Natural killer cell (primary cell): ENCODE measurements at places on chromosomes 16 and 17.
A peak's percentile ranks its signal among the peaks of the same experiment; 100 is the strongest.

GRCh38 chr17:38619451-38619795 lies 13.7 kb upstream of the SRCIN1 start:
- no peak overlapping the region for H3K4me3 ChIP-seq
- H3K27me3 ChIP-seq = no peaks in the 10 kb centered on the region
- no peak for DNase-seq
- no peaks in the 10 kb centered on the region for H3K36me3 ChIP-seq

DNA sequence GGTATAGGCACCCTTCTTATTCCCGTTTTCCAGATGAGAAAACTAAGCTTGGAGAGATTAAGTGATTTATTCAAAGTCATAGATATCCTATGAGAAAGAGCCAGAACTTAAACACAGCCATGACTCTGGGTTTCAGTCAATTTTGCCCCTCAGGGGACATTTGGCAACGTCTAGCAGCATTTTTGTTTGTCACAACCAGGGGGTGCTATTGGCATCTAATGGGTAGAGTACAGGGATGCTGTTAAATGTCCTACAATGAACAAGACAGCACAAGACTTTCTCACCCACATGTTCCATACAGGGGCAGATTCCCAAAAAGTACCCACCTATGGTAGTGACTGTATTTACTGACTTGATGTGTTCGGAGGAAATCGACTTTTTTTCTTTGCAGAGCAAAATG lies 4.8 kb upstream of the SHISA9 start:
- no peaks in the 10 kb centered on the region for H3K36me3 ChIP-seq
- H3K4me1 ChIP-seq = no peaks in the 10 kb centered on the region
- H3K27me3 ChIP-seq = peaks cover 3% of the 10 kb centered on the region
- H3K4me3 ChIP-seq = no peak overlapping the region
- no peak overlapping the region for H3K27ac ChIP-seq
- no peak for DNase-seq

DNA sequence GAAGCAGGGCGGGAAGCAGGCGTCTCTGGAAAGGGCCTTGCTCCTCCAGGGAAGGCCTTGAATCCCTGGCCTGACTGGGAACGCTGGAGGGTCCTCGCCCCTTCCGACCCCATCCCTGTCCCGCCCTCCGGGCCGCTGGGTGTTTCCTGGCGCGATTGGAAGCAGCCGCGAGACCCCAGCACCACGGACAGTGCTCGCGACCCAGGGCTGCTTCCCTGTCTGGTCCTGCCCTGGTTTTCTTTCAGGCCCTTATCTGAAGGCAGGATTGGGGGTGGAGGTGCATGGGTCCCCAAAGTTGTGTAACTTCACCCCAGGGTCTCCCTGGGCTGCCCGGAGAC lies 2.1 kb downstream of the MGAT5B start:
- no peaks in the 10 kb centered on the region for H3K36me3 ChIP-seq
- no peak overlapping the region for H3K27ac ChIP-seq
- H3K27me3 ChIP-seq = peaks cover 23% of the 10 kb centered on the region

DNA sequence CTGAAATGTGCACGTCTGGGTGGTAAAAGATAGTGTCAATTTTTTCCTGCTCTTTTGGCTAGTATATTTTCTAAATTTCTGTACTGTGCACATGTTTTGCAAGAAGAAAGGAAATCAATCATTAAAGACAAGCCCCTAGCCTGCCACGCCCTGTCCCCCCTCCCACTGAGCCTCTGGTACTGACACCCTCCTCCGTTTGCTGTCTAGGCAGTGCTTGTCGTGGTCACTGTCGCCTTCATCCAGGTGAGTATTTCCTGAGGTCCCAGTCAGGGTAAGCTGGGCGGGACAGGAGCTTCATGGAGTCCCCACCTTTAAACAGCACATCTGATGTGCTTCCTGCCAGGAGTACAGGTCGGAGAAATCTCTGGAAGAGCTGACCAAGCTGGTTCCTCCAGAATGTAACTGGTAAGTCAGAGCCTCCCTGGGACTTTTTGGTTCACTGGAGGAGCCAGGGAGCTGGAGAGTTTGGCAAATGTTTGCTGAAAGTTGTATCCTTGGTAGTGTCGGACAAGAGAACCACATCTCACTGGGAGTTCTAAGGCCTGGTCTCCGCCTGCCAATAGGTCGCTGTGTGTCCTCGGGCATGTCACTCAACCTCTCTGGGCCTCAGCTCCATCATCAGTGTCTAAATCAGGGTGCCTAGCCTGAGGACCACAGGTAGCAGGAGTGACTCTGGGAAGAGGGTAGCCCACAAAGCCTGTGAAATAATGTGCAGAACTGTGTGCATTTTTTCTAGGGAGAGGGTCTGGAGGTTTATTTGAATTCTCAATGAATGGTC lies 42.2 kb downstream of the ATP2C2 start:
- no peaks in the 10 kb centered on the region for H3K36me3 ChIP-seq
- DNase-seq = no peak
- no peaks in the 10 kb centered on the region for H3K4me1 ChIP-seq

DNA sequence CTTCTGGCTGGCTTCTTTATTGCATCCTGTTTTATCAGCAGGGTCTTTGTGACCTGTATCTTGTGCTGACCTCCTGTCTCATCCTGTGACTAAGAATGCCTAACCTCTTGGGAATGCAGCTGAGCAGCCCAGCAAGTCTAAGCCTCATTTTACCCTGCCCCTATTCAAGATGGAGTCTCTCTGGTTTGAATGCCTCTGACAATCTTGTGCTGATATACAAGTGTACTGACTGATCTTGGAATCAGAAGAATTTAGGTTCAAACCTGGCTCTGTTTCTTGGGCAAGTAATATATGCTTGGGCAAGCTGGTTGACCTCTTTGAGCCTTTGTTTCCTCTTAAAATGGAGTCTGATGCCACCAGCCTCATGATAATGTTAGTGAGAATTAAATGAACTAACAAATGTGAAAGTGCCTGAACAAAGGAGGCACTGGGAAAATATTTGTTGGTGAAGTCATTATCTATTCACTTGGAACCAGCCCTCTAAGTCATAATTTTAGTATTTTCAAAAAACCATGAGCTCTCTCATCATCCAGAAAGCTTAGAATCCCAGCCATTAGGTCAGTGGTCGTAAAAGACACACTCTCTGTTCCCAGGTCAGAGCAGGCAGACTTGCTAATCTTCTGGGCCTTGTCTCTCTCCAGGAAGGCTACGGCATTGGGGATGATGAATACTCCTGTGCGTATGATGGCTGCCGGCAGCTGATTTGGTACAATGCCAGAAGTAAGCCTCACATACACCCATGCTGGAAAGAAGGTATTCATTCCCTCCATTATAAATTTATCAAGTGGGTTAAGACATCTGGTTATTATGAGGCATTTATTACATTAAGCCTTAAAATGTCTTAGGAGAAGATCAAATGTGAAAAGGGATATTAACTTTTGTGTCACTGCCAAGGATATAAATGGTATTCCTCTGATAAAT lies 18.1 kb upstream of the ARL2BP start:
- no peaks in the 10 kb centered on the region for H3K27me3 ChIP-seq
- no peak overlapping the region for H3K4me3 ChIP-seq
- DNase-seq = no peak
- no peak overlapping the region for H3K27ac ChIP-seq

DNA sequence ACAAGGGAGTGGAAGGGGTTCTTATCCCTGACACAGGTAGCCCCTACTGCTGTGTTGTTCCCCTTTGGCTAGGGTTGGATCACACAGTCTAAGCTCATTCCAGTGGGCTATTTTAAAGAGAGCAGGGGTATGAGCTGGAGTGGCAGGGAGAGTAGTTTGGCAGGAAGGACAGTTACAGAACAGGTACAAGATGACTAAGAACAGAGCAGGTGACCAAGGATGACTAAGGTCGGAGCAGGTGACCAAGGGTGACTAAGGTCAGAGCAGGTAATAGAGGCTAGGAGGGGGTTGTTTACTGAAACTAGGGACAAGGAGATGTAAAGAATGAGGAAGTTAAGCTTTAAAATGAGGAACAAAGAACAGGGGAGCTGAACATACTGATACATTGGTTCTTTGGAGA lies 58.8 kb downstream of the UTP18 start:
- no peaks in the 10 kb centered on the region for H3K27me3 ChIP-seq
- no peak overlapping the region for H3K27ac ChIP-seq
- H3K4me1 ChIP-seq = no peaks in the 10 kb centered on the region
- DNase-seq = no peak

DNA sequence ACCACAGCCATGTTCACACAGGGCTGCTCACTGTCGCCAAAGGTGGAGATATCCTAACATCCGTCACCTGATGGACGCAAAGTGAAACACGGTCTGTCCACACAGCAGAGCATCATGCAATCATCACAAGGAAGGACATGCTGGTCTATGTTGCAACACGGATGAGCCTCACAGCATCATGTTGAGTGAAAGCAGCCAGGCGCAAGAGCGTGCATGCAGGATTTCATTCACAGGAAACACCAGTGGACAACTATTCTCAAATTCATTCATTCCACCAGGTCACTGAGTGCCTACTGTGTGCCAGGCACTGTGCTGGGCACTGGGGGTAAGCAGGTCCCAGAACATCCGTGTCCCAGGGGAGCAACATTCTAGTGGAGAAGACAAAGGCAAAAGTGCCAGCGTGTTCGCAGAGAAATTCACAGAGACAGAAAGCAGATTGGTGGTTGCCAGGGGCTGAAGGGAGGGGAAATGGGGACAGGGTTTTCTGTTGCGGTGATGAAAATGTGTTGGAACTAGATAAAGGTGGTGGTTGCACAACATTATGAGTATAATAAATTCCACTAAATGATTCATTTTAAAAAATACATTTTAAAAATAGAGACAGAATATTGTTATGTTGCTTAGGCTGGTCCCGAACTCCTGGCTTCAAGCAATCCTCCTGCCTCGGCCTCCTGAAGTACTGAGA lies 22.7 kb upstream of the KCNJ12 start:
- no peak for DNase-seq
- H3K4me3 ChIP-seq = no peak overlapping the region
- no peaks in the 10 kb centered on the region for H3K27me3 ChIP-seq
- no peaks in the 10 kb centered on the region for H3K36me3 ChIP-seq
- no peak overlapping the region for H3K27ac ChIP-seq

DNA sequence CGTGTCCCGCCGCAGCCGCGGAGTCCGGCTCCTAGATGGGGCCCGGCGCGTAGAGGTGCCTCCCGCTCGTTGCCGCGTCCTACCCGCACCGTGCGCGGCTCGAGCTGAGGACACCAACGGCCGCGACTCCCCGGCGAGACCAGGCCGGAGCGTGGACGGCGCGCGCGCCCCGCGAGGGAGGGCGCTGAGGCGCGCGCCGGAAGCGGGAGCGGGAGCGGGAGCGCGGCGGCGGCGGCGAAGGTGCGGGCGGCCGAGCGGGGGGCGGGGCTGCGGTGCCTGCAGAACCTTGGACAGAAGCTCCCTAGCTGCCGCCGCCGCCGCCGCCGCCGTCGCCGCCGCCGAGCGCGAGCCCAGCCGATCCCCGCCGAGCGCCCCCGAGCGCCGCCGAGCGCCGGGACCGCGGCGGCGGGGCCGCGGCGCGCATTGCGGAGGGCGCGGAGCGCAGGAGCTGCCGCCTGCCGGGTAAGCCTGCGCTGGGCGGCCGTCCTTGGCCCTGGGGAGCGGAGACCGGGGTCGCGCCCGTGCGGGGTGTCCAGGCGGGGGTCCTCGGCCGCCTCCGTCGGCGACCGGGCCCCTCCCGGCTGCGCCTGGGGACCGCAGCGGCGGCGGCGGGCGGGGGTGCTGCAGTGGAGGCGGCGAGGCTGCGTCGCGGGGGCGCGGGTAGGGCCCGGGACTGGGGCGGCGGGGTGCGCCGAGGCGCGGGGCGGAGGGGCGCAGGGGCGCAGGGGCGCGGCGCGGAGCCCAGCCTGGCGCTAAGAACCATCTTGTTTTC lies at the start of gene CDK5R1:
Gene CDK5R1, plus strand, starts transcription at position 293 of the 772 bp plus-strand sequence. CDS start 628 bp downstream, outside the sequence.
- peaks cover 50% of the 10 kb centered on the region for H3K4me1 ChIP-seq
- no peaks in the 10 kb centered on the region for H3K27me3 ChIP-seq
- H3K27ac ChIP-seq = peak within 1 kb of the TSS; percentile 45
- DNase-seq = peak; percentile 84

DNA sequence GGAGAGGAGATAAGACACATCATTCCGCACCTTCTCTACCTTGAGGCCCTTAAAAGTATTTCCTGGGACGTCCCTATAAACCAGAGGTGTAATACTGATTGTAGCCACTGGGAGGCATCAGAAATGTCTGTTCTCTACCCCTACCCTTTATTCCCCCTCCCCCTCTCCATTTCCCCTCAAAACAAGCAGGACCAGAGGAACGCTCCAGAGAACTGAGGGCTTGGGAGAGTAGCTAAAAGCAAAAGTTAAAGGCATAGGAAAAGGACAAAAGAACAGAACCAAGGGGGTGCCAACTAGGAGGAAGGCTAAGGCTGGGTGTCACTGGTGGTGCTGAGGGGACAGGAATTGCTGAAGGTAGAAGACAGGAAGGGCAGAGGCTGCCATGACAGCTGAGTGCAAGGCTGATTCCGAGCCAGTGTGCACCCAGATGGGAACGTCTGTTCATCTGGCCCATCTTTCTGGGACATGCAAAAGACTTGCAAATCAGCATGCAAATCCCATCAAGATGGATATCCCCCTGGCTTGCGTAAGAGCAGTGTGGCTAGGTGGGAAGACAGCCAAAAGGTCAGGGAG lies 6.7 kb downstream of the CAMTA2 start:
- H3K4me3 ChIP-seq = no peak overlapping the region

- no peaks in the 10 kb centered on the region for H3K36me3 ChIP-seq
- no peaks in the 10 kb centered on the region for H3K4me1 ChIP-seq
- H3K4me3 ChIP-seq = no peak overlapping the region
- DNase-seq = no peak
- no peak overlapping the region for H3K27ac ChIP-seq
Measured at GRCh38 chr17:55783684-55784245, 32.9 kb downstream of the PCTP start.

DNA sequence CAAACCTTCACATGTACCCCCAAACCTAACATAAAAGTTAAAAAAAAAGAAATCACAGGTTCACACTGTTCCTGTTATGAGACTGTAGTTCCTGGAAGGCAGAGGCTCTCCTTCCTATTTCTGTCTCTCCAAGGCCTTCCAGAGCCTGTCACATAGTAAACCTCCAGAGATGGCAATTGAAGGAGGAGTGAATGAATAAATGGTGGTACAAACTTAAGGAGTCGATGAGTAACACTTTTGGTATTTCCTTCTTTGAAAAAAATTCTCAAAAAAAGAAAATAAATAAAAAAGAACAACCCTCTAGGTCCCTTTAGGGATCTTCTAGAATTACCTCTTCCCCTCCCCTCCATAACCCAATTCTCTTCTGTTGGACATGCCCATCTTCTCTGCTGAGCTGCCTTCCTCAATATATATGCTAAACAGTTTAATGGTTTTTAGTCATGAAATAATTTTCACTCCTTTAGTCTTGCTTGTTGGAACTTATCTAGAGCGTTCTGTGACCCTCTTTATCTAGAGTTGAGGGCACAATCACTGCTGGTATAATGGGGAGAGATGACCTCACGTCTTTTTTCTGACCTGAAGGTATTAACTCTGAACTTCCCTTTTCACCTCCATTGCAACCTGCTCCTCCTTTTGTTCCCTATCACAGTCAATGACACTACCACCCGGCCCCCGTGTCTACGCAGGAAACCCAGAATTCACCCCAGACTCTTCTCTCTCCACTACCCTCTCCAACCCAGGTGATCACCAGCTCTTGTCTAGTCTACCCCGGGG lies 1.7 kb upstream of the TAF15 start:
- H3K4me1 ChIP-seq = peaks cover 18% of the 10 kb centered on the region
- no peak for DNase-seq
- no peaks in the 10 kb centered on the region for H3K36me3 ChIP-seq
- no peak overlapping the region for H3K27ac ChIP-seq
- no peaks in the 10 kb centered on the region for H3K27me3 ChIP-seq

- no peaks in the 10 kb centered on the region for H3K27me3 ChIP-seq
- no peak overlapping the region for H3K27ac ChIP-seq
- H3K36me3 ChIP-seq = peaks cover 98% of the 10 kb centered on the region
- H3K4me3 ChIP-seq = no peak overlapping the region
- H3K4me1 ChIP-seq = no peaks in the 10 kb centered on the region
- peak; percentile 8 for DNase-seq
Measured at GRCh38 chr17:78677303-78678221, 100.4 kb upstream of the DNAH17 start.
